ENCODE measurements at places on chromosomes 13 and 19.

DNA sequence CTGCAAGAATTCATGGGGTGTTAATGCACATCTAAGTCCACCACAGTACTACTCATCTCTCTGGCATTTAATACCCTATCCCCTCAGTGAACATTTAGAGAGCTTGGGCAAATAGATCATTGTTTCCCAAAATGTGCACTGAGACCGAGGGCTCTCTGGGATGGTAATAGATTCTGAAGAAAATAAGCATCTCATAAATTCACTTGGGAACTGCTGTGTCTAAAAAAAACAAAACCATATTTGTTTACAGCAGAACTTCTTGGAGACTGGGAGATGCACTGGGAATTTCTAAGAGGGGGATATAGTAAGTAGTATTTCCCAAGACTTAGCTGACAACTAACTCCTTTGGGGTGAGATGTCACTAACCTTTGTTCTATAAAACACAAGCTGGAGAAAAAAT lies 58.4 kb downstream of the ENOX1 start:
- DNase-seq: no peak

DNA sequence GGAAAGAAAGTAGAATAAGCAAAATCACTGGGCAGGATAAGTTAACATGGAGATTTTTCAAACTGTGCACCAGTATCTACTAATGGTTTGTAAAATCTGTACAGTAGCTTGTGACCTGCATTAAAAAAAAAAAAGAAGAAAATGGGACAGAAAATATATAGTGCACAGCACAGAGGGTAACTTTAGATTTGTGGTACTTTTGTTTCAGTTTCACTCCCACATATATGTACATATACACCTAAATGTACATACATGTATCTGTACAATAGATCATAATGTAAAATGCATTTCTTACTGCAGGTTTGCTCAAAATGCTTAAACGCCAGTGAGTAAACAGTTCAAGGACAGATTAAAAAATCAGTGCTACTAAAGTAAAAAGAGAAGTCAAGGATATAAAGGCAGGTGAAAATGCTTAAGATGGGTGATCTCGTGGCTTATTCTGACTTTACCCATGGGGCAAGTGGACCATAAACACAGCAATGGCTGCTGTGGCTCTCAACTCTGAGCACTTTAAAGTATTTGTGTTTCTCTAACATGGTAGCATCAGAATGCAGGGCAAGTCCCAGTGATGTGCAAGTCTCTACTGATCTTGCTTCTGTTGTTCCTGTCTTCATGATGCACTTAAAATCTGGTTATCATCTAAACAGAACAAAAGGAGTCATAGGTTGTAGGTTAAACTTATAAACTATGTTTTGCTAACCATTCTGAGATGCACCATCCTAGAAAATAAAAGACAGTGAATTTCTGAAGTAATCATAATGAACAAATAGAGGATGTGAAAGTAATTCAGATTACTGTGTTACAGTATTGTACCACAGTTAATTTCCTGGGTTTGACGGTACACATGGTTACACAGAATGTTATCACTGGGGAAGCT lies 112.3 kb downstream of the MIPEP start:
- DNase-seq: no peak

DNA sequence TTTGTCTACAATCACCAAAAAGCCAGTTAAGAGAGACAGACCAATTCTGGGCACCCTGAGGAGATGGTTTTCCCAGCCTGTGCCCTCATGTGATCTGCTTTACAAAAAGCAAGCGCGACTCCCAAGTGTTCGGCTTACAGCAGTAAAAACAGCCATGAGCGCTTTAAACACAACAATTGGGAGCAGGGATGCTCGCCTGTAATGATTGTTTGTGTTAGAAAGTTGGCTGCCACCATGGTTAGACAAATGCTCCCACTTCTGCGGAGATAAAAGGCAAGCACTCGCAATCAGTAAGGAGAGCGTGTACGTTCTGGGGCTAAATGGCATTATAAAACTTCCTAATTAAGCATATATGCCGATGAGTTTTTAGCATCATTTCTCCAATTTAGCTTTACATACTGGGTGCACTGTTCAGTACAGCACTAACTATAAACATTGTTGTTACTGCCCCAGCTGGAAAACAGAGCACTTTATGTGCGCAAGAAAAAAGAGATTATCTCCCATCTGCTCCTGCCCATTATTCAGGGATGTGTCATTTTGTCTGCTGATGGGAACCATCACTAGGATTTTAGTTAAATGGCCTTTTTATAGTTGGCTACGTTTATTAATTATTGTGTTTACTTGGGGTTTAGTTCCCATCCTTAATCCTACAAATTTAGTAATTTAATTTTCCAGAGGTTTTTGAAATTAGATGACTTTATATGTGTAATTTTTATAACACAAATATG lies 309.3 kb upstream of the MAB21L1 start:
- no peak for DNase-seq

DNA sequence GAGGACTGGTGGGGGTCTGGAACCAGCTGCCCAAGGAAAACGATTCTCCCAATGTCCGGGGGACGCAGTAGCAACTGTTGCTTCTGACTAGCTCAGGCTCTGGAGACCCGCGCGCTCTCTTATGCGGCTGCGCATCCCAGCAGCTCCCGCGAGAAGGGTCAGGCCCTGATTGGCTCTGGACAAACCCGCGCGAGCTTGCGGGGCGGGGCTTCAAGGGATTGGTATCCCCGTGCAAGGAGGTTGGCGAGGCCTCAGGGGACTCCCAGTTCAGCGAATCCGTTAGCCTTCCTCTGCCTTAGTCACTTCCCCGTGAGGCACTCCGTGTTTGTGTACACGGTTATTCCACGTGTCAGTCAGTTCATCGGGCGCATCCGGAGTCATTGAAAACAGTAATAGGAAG lies 20.2 kb downstream of the SIGLECL1 start:
- DNase-seq: no peak

- no peak for DNase-seq
These were observed 406.4 kb downstream of the KCNRG start for GRCh38 chr13:50421473-50422130.

- DNase-seq: no peak
These were observed 1759.9 kb upstream of the PCDH20 start for GRCh38 chr13:63175536-63175935.

- no peak for DNase-seq
These were observed 304.1 kb upstream of the MAB21L1 start for GRCh38 chr13:35780613-35781012.

- DNase-seq: no peak
These were observed 36.6 kb downstream of the TGDS start for GRCh38 chr13:94559222-94559795.

GRCh38 chr19:16585808-16586476 lies 13.7 kb upstream of the SLC35E1 start:
- DNase-seq: peak; percentile 68

DNA sequence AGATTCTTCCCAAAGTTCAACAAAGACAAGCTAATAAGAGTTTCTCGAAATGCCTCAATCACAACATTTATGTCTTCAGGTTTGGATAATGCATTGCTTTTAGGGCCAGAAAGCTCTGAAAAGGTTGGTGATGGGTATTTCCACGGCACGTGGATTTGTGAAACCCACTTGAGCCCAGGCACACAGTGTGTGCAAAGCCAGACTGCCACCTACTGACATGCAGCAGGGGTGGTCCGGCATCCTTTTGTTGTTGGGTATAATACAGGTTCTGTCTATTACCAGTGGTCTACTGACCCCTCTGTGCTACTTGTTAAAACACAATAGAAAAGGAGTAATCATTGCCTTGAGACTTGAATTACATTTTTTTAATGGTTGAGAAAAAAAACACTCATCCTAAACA lies 225.6 kb downstream of the RAP2A start:
- peak; percentile 4 for DNase-seq

- no peak for DNase-seq
These were observed 22.4 kb downstream of the RANBP3 start for GRCh38 chr19:5955636-5955935.

DNA sequence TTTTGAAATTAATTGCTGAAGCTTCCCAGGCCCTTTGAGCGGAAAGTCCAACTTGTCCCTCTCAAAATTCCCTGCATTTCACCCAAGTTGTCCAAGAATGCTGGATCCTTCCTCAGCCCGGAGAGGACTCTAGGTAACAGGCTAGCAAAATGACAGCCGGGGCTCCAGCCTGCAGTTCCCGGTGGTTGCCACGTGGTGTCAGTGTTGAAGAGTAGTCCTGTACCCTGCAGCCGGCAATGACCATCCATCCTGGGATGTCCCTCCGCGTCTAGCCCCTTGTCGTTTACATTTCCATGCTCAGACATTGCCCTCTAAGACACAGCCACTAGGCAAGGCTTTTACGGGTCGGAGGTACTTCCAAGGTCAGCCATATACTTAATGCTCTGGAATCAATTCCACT lies 31.4 kb upstream of the MTIF3 start:
- DNase-seq: no peak

- DNase-seq: no peak
These were observed 5.8 kb downstream of the ACSBG2 start for GRCh38 chr19:6141217-6141616.

DNA sequence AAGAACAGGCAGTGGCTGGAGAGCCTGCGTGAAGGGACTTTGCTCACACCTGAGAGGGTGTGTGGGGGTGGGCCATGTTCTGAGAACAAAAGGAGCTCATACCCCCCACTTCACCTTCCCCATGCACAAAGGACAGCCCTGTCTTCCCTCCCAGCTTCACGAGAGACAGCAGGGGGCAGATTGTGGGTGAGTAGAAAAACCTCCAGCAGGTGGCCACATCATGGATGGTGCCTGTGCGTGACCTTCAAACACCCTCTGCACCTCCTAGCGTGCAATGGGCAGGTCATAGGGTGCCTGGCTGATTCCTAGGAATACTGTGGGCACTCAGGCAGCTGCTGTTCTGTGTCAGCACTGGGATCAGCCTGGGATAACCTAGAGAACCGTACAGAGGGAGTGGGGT lies 36.3 kb upstream of the PSG9 start:
- DNase-seq: no peak
